ENCODE measurements at places on chromosomes 6 and 20.

DNA sequence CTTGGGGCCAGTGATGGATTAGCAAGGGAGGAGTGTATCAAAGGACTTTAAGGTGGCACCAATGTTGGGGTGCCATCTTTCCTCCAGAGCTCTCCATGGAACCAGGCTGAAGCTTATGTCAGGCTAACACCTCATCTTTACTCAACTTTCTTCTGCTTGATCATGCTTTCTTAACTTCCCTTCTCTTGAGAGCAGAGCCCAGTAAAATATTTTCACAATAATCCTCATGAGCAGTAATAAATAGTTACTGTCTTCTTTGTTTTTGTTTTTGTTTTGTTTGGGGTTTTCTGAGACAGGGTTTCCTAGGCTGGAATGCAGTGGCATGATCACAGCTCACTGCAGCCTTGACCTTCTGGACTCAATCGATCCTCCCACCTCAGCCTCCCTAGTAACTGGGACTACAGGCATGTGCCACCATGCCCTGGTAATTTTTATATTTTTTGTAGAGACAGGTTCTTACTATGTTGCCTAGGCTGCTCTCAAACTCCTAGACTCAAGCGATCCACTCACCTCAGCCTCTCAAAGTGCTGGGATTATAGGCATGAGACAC, 127.9 kb upstream of the TOP1 start:
- no peak for DNase-seq

DNA sequence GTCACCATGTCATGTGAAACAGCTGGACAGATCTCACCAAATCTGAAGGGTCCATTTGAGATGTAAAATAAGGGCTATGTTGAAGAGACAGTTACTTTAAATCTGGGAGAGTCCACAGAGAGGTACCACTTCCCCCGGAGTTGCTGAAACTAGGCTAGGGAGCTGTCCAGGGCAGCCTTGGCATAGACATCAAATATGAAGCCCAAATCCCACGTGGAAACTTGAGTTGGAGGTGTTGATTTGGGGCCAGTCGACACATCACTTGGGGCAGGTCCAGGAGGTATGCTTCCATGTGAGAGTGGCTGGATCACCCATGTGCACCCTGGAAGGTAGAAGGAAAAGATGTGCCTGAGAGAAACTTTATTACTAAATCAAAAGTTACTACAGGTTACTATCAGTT, 12.0 kb upstream of the SERPINB9 start:
- no peak for DNase-seq

DNA sequence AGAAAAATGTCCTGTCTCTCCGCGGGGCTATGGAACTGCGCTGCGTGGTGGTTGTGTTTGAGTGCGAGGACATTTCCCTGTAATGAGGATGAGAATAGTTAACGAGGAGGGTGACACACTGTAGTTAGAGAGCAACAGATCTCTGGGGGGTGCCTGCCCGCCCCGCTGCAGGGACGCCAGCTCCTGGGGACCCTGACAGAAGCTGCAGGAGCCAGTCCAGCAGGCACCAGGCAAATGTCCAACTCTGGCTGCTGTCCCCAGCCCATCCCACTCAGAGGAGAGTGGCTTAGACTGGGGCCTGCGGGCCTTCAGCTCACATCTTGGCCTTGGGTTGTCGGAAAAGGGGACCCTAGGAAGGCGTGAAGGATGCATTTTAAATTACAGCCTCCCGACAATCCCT, 92.9 kb upstream of the FOXP4 start:
- DNase-seq: no peak

DNA sequence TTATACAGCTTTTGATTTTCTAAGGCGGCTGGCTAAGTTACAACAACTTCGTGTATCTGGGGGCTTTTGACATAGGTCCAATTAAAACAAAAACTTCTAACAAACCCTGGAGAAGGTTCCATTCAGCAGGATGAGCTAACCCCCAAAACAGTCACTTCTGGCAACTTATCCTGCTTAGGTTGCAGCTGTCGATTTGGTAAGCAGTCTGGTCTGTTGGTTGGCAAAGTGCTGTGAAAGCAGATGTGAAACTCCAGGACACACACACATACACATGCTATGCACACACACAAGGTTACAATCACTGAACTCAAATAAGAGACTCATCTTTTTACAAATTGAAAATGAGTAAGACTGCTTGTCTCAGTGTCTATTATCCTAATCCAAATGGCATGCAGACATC, 119.0 kb upstream of the STMND1 start:
- DNase-seq: no peak

DNA sequence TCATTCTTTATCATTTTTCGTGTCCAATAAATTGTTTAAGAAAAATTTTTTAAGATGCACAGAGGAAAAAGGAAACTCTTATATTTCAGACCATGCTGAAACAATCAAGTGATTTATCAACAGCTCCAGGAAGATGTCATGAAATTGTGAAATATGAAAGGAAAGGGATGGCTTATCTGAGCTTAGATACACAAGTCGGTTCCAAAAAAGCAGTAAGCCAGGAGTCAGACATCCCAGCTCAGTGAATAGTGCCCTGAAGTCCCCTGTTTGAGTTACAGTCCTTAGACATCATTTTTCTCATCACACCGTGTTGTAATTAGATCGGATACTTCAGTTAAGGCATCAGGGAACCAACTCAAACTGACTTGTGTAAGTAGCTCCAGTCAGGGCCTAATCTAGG, 91.0 kb upstream of the SSTR4 start:
- DNase-seq: no peak

GRCh38 chr6:79170959-79171358, 63.5 kb downstream of the HMGN3 start:
- no peak for DNase-seq

- DNase-seq: no peak
Observed at GRCh38 chr6:44456070-44456965, 68.8 kb downstream of the CDC5L start.

GRCh38 chr20:7629880-7630279, 310.4 kb downstream of the HAO1 start:
- DNase-seq: no peak

- no peak for DNase-seq
Observed at GRCh38 chr6:111774346-111774703, 98.9 kb downstream of the FYN start.

- DNase-seq: no peak
Observed at GRCh38 chr6:160895562-160895961, 96.0 kb upstream of the MAP3K4 start.

GRCh38 chr6:149917679-149918078, 5.2 kb downstream of the RAET1G start:
- no peak for DNase-seq

GRCh38 chr20:42749556-42749955, 440.1 kb downstream of the PTPRT start:
- no peak for DNase-seq
